Activated T-cell treated with anti-CD3 and anti-CD28 coated beads, Interleukin-2, amount 50 U/mL, for 72 hours (primary cell): ENCODE measurements at places on chromosomes 12 and 14. TPM values are rescaled to one million over a fixed set of nuclear protein-coding genes. Genes with fewer than 3 reads are reported as not detected.

- no peaks in the 10 kb centered on the region for H3K36me3 ChIP-seq
- no peak overlapping the region for H3K4me3 ChIP-seq
- H3K4me1 ChIP-seq: no peaks in the 10 kb centered on the region
- no peak for DNase-seq
- H3K27ac ChIP-seq: no peak overlapping the region
These were observed 51.3 kb upstream of the STXBP6 start for GRCh38 chr14:25101276-25101675.

GRCh38 chr14:35594616-35595015 lies 60.7 kb downstream of the INSM2 start:
- no peaks in the 10 kb centered on the region for H3K4me1 ChIP-seq
- H3K27ac ChIP-seq: no peak overlapping the region
- H3K27me3 ChIP-seq: no peaks in the 10 kb centered on the region
- DNase-seq: no peak
- H3K4me3 ChIP-seq: no peak overlapping the region

GRCh38 chr12:15152868-15153267 lies 68.3 kb downstream of the RERG start:
- no peaks in the 10 kb centered on the region for H3K27me3 ChIP-seq
- H3K36me3 ChIP-seq: no peaks in the 10 kb centered on the region
- H3K4me1 ChIP-seq: no peaks in the 10 kb centered on the region
- no peak overlapping the region for H3K4me3 ChIP-seq
- no peak for DNase-seq
- H3K27ac ChIP-seq: no peak overlapping the region

- H3K27ac ChIP-seq: peak overlapping the region; percentile 97
- DNase-seq: no peak
- no peaks in the 10 kb centered on the region for H3K27me3 ChIP-seq
- H3K36me3 ChIP-seq: no peaks in the 10 kb centered on the region
These were observed 16.7 kb upstream of the LYZ start for GRCh38 chr12:69331519-69331908.

- no peak overlapping the region for H3K4me3 ChIP-seq
- DNase-seq: peak; percentile 16
- H3K36me3 ChIP-seq: no peaks in the 10 kb centered on the region
These were observed 15.0 kb upstream of the MDM2 start for GRCh38 chr12:68792952-68793351.

DNA sequence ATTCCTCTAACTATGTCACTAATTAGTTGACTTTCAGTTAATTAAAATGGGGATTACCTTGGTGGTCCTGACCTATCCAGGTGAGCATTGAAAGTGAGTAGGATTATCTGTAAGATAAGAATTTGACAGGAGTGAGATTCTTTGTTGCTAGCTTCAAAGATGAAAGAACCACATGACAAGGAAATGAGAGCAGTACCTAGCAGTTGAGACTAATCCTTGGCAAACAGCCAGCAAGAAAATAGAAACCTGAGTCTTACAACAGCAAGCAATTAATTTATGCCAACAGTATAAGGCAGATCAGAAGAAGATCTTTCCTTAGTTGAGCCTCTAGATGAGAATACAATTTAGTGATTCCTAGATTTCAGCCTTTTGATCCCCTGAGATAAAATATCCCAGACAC lies 1058.4 kb downstream of the LRFN5 start:
- H3K4me1 ChIP-seq: no peaks in the 10 kb centered on the region
- H3K27me3 ChIP-seq: no peaks in the 10 kb centered on the region
- no peak overlapping the region for H3K4me3 ChIP-seq
- DNase-seq: no peak

DNA sequence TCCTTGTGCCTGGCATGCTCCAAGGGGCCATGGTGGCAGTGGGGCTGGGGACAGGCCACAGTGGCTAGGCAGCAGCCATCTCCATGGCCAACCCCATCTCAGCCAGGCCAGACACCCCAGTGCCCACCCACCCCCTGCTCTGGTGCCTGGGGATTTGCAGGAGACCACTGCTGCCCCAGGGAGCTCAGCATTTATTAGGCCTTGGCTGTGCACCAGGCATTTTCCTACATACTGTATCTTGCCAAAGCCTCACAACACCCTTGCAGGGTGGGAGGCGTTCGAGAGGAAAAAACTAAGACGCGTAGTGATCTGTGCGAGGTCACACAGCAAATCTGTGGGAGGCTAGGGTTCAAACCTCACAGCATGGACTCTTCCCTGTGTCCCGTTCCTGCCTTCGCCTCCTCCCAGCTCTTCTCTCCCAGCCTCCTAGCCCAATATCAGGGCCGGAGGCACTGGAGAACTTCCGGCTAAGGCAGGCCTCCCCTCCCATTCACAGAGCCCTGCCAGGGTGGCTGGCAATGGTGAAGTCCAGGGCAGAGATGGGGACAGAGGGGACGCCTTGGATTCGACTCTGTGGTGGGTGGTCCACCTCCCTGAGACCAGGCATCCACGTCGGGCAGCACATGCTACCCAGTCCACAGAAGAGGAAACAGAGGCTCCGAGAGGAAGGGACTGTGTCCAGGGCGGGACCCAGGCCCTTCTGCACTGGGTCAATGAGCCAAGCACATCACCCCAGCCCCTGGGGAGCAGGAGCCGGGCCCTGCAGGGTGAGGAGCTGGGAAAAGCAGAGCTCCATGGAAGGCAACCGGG lies 57.4 kb downstream of the FAM222A start:
- no peak overlapping the region for H3K27ac ChIP-seq
- no peak for DNase-seq
- no peaks in the 10 kb centered on the region for H3K27me3 ChIP-seq
- peaks cover 6% of the 10 kb centered on the region for H3K4me1 ChIP-seq

- H3K27me3 ChIP-seq: peaks cover 38% of the 10 kb centered on the region
- no peak overlapping the region for H3K27ac ChIP-seq
- H3K36me3 ChIP-seq: no peaks in the 10 kb centered on the region
- no peaks in the 10 kb centered on the region for H3K4me1 ChIP-seq
- DNase-seq: no peak
These were observed 53.1 kb upstream of the CCDC175 start for GRCh38 chr14:59629444-59630287.

- H3K4me3 ChIP-seq: no peak overlapping the region
- H3K4me1 ChIP-seq: peaks cover 7% of the 10 kb centered on the region
- H3K27ac ChIP-seq: no peak overlapping the region
- DNase-seq: no peak
- H3K36me3 ChIP-seq: no peaks in the 10 kb centered on the region
These were observed 204.3 kb downstream of the TTC7B start for GRCh38 chr14:90611936-90612335.

- no peak overlapping the region for H3K4me3 ChIP-seq
- H3K27me3 ChIP-seq: peaks cover 11% of the 10 kb centered on the region
- no peaks in the 10 kb centered on the region for H3K4me1 ChIP-seq
- no peaks in the 10 kb centered on the region for H3K36me3 ChIP-seq
- DNase-seq: no peak
These were observed 74.4 kb downstream of the SLC24A4 start for GRCh38 chr14:92397150-92397952.

- DNase-seq: no peak
- H3K27ac ChIP-seq: no peak overlapping the region
- H3K4me1 ChIP-seq: no peaks in the 10 kb centered on the region
These were observed 96.7 kb downstream of the CEP128 start for GRCh38 chr14:80844872-80845271.

DNA sequence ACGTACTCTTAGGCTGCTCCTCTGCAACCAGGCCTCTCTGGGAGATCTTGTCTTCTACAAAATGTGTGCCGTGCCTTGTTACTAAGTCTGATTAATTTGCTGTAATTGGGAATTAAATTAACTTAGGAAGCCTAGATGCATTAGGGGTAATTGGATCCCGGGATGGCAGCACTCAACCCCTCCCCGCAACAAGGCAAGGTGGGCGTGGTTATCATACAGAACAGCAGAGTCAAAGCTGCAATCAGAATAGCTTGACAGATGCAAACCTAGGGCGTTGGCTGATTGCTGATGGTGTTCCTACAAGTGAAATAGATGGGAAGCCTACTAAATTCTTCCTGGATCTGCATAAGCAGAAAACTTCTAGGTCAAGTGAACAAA lies 34.5 kb upstream of the NFYB start:
- no peak for DNase-seq
- H3K27me3 ChIP-seq: peaks cover 17% of the 10 kb centered on the region
- H3K4me3 ChIP-seq: no peak overlapping the region
- H3K27ac ChIP-seq: no peak overlapping the region
- no peaks in the 10 kb centered on the region for H3K36me3 ChIP-seq

- no peak for DNase-seq
- no peaks in the 10 kb centered on the region for H3K4me1 ChIP-seq
- no peak overlapping the region for H3K4me3 ChIP-seq
- no peaks in the 10 kb centered on the region for H3K36me3 ChIP-seq
- peaks cover 79% of the 10 kb centered on the region for H3K27me3 ChIP-seq
- no peak overlapping the region for H3K27ac ChIP-seq
These were observed 129.0 kb downstream of the AACS start for GRCh38 chr12:125194163-125194773.

DNA sequence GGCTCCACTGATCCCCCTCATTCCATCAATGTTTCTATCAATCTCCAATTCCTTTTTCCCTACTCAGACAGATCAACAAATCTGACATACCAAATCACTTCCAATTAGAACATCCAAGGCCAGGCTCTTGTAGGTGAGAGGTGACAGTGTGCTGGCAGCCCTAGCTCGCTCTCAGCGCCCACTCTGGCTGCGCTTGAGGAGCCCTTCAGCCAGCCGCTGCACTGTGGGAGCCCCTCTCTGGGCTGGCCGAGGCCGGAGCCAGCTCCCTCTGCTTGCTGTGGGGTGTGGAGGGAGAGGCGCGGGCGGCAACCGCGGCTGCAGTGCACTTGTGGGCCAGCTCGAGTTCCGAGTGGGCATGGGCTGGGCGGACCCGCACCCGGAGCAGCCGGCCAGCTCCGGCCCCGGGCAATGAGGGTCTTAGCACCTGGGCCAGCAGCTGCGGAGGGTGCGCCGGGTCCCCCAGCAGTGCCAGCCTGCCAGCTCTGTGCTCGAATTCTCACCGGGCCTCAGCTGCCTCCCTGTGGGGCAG lies 6.0 kb upstream of the ITPR2 start:
- H3K36me3 ChIP-seq: no peaks in the 10 kb centered on the region
- no peak for DNase-seq
- H3K4me3 ChIP-seq: no peak overlapping the region
- H3K27ac ChIP-seq: no peak overlapping the region

GRCh38 chr14:99564256-99564925 lies 39.6 kb downstream of the CCDC85C start:
- no peaks in the 10 kb centered on the region for H3K27me3 ChIP-seq
- H3K4me3 ChIP-seq: no peak overlapping the region
- DNase-seq: no peak
- no peak overlapping the region for H3K27ac ChIP-seq
- no peaks in the 10 kb centered on the region for H3K36me3 ChIP-seq

DNA sequence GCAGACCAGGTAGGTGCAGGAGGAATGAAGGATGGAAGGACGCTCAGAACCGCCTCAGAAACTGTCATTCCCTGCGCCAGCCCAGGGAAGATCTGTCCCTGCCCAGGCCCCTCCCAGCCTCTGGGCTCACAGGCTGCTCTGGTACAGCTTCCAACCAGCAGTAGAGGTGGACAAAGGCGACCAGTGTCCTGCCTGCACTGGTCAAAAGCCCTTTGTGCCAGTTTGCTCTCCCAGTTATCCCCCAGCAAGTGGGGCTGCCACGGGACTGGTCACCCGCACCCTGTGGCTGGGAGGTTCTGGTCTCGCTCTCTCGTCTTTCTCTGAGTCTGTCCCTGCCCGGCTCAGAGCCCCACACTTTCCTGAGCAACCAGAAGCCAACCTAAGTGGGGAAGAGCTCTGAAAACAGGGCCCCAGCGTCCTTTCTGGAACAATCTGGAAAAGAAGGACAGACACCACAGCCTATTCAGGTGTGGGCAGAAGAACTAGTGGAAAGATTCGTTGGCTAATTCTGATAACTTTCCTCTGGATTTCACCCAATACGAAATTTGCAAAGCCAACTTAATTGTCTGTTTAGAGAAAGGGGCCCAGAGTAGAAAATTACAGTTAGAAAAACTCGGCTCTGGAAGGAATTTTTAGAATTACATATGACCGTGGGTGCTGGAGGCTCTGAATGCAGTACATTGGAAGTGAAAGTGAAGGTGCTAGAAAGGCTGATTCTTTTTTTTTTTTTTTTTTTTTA lies 21.7 kb downstream of the SNRNP35 start:
- no peak for DNase-seq
- peaks cover 38% of the 10 kb centered on the region for H3K4me1 ChIP-seq
- no peaks in the 10 kb centered on the region for H3K27me3 ChIP-seq
- H3K36me3 ChIP-seq: peaks cover 2% of the 10 kb centered on the region
- H3K27ac ChIP-seq: peak overlapping the region; percentile 60

DNA sequence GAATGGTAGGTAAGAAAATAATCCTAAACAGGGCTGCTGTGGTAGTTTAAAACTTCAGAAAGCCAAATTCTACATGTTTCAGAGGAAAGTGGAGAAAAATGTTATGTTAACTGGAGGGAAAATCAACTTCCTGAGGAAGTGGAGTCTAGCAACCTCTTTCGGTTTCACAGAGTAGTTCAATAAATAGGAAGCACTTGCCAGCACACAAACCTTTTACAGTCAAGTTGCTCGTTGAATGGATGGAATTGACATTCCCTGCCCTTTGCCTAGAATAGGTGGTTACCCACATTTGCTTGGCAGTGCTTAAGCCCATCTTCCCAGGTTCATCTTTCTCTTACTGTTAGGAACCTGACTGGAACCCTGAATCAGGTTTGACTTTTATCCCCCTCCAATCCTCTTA lies 15.9 kb downstream of the ANKRD13A start:
- peak overlapping the region; percentile 44 for H3K4me3 ChIP-seq
- no peak for DNase-seq
- no peaks in the 10 kb centered on the region for H3K27me3 ChIP-seq
- H3K27ac ChIP-seq: peak overlapping the region; percentile 64

- no peak for DNase-seq
- peaks cover 7% of the 10 kb centered on the region for H3K27me3 ChIP-seq
- no peaks in the 10 kb centered on the region for H3K4me1 ChIP-seq
- no peaks in the 10 kb centered on the region for H3K36me3 ChIP-seq
These were observed at the start of gene RHOJ for GRCh38 chr14:63204407-63205043. RHOJ (plus strand) TSS chr14:63204443; CDS start chr14:63204870, 427 bp downstream.

DNA sequence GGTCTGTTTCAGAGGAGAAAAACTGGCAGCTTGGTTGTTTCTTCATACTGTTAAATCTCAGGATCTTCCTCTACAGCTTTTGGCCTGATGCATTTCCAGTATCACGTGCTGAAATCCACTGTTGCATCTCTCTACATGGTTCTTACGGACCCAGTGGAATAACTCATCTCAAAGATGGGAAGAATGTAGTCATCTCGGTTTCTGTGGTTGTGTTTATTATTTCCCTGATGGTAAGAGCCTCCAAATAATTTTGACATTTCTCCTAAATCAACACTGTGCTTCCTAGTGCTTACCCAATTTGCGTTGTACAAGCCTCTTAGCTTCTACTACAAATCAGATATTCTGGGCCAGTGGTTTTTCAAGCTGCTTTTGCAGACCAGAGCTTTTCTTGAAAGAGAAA lies 812.8 kb downstream of the C12orf50 start:
- no peaks in the 10 kb centered on the region for H3K4me1 ChIP-seq
- H3K4me3 ChIP-seq: no peak overlapping the region
- no peaks in the 10 kb centered on the region for H3K27me3 ChIP-seq
- no peak for DNase-seq
- no peaks in the 10 kb centered on the region for H3K36me3 ChIP-seq

- H3K36me3 ChIP-seq: no peaks in the 10 kb centered on the region
These were observed 120.9 kb downstream of the BEGAIN start for GRCh38 chr14:100466111-100466856.

Gene CLEC9A
- total RNA-seq: not detected

Gene RD3L
- not detected for total RNA-seq

Gene CBLN3
- total RNA-seq: 30.7 TPM

Gene MYH6
- 2.1 TPM for total RNA-seq

Gene AQP5
- not detected for total RNA-seq

Gene GUCY2C
- total RNA-seq: not detected

Gene PNMA1
- 47.5 TPM for total RNA-seq
